ENCODE measurements at places on chromosomes 5 and 9.

DNA sequence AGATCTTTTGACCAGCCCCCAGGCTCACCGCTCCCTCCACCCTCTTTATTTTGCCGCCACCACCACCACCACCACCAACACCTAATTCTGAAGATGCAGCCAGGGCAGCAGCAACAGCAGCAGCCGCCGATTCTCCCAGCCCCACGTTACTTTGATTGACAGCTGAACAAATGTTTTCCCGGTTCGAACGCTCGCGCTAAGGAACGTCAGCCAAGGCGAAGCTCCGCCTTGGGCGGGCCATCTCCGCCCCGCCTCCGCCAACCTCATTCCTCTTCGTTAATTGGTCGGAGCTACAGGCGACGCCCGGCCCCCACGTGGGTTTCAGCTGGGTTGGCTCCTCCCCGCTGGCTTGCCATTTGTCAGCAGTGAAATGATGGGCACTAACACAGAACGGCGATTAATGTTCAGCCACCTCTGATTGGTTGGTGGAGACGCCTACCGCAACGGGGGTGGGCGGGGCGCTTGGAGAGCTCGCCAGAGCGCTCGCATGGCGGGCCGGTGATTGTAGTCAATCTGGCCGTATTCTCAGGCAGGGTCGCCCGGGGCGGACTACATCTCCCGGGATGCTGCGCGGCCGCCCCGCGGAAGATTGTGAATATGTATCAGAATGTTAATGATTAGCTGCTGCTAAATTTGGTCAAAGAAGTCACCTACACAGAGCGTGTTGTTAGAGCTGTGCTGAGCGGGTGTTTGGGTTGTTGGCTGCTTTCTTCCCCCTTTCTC is at the start of gene TLE4:
TSS of gene TLE4 (plus strand) at position 657 of the 723 bp plus-strand sequence. CDS start 826 bp downstream, outside the sequence.
- DNase-seq, result peak; percentile 99

- no peak for DNase-seq
Observed at GRCh38 chr5:961711-962240, 46.8 kb upstream of the NKD2 start.

DNA sequence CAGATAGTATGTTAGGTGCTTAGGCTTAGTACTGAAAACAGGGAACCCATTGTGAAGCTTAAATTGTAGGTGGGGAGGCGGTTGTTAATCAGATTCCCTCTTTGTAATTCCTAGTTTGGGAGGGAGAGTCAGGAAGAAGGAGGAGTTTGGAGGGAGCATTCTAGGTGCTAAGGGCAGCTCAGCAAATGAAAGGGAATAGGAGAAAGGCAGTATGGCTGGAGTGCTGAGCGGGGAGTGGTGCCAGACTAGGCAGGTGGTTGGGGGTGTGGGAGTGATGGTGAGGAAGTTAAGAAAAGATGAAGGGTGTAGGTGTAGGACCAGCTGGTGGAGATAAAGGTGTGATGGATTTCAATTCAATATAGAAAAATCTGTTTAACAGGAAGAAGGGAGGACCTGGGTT is 11.1 kb upstream of the GARNL3 start:
- no peak for DNase-seq

- DNase-seq, result no peak
Observed at GRCh38 chr9:108549184-108549583, 306.6 kb downstream of the ACTL7B start.

GRCh38 chr9:136093995-136094881 is 851 bp downstream of the NACC2 start:
- peak; percentile 17 for DNase-seq

GRCh38 chr5:143454936-143455516 is 51.5 kb upstream of the NR3C1 start:
- DNase-seq, result no peak

DNA sequence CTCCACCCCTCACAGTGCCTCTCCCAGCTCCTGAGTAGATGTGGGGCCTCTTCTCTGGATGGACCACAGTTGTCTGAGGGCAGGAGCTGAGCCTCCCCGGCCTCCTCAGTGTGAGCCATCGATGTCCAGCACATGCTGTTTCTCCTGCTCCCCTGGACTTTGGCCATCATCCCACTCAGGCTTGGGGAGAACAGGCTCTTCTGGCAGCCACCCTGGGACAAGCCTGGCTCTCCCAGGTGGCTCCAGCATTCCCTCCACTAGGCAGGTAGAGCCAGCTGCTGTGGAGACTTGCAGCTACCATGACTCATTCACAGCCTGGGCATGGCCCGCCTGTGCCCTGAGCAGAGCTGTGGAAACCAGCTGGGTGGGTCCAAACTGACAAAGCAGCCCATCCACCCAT is 77.0 kb downstream of the CSNK1A1 start:
- DNase-seq, result no peak
